Astrocyte (in vitro differentiated cells and primary cell): ENCODE measurements at places on chromosomes 16 and 17. TPM values are rescaled to one million over a fixed set of nuclear protein-coding genes. Genes with fewer than 3 reads are reported as not detected.

Gene PSME3IP1
- total RNA-seq = 71.9 and 78.8 TPM in 2 replicates

- DNase-seq = no peak
Observed at GRCh38 chr17:53420035-53420641, 402.6 kb upstream of the KIF2B start.

Gene RNF227
- total RNA-seq = 0.54 and 1.1 TPM in 2 replicates

Gene LPCAT2
- total RNA-seq = 67.1 and 74.4 TPM in 2 replicates

DNA sequence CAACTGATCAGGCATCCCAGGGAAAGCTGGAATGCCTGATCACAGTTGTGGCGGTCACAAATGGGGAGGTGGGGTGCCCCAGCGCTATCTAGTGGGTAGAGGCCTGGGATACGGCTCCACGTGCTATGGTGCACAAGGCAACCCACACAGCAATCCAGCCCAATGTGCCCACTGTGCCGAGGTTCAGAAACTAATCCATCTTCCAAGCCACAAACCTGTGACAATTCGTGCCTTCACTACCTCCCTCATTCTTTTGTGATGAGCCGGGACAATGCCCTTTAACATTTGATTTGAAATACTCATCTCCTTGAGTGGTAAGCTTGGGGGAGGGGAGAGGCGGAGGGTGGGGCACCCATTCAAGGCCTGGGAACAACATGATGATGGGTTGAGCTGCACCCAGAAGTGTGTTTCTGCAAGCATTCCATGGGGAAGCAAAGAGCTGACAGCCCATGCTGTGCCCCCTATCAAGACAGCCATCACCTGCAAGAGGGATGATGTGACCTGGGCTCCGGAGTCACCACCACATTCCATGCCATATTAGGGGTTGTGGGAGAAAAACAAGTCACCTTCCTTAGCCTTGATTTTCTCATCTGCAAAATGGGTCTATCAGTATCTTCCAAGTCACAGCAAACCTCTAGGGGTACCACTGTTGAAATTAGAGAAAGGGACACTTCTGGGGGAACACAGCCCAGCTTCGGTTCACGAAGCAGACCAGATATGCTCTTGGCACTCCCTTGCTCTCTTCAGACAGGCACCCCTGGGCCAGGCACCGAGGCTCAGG lies 3.7 kb downstream of the ELOB start:
- DNase-seq = peak; percentile 25

DNA sequence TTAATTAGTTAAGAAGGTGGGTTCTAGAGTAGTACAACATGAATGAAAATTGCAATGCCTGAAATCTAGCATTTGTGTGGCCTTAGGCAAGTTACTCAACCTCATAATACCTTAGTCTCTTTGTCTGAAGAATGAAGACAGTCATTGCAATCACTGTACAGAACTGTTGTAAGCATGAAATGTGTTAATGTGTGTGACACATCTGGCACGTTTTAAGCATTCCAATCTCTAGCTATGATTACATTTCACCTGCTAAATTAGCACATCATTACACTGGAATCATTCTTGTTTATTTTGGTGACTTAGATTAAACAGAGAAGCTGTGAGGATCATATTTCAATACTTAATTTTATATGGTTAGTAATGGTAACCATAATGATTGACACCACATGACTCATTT lies 629.7 kb upstream of the KIF2B start:
- DNase-seq = no peak

GRCh38 chr17:35796942-35797341 lies 1.5 kb upstream of the MMP28 start:
- DNase-seq = no peak

Gene HCRT
- not detected in 2 replicates for total RNA-seq

DNA sequence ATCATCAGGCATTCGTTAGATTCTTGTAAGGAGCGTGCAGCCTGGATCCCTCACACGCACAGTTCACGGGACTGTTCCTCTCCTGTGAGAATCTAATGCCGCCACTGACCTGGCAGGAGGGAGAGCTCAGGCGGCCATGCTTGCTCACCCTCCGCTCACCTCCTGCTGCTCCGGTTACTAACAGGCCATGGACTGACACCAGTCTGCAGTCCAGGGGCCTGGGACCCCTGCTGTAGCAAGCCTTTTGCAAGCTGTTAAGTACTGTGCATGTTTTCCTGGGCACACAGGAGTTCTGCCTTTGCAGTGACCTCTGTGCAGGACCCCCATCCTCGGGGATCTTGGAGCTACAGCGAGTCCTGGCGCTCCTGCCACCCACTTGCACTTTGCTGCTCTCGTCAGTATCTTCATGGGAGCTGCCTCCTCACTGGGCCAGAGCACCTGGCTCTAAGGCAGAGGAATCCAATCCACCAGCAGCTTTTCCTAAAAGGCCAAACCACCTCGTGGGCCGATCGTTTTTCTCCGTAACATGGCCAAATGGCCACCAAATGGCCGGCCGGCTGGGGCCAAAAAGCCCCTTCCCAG lies 230.6 kb downstream of the FOXL1 start:
- DNase-seq = no peak

Gene C17orf50
- not detected in 2 replicates for total RNA-seq

GRCh38 chr17:59004338-59005111 lies 102.2 kb downstream of the TRIM37 start:
- peak; percentile 8 for DNase-seq

Gene CCDC144A
- total RNA-seq = 0.89 and 1.2 TPM in 2 replicates
